ENCODE measurements at places on chromosomes 7 and 10.

- peak; percentile 97 for DNase-seq
Observed at GRCh38 chr7:38681882-38682281, 50.7 kb upstream of the AMPH start.

DNA sequence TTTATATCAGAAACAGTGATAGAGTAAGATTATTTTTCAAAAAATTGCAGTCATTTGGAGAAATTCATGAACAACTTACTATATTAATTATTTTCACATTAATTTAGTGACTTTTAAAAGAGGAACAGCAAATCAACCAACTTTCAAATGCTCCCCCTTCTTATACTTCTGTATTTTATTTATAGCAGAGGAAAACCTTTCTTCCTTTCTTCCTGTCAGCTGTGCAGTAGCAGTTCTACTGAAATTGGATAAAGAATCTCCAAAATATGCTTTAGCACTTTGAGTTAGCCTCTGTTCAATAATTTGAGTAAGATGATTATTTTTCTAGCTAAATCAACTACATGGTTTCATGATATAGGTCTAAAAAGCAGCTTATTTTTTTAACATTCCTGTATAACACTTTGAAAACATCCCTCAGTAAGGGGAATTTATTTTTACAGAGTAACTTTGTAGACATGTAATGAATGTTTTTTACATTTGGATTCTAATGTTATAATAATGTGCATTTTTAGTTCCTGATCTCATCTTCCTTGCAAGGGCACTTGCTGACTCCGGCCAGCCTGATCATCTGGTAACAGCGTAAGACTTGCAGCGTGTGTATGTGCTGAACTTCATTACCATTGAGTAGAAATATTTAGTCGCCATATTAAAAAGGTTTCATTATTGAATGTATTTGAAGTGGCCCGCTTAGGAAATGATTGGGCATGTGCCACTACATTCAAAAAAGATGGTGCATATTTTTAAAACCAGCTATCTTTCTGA lies 158.3 kb upstream of the HDAC9 start:
- DNase-seq, result no peak

DNA sequence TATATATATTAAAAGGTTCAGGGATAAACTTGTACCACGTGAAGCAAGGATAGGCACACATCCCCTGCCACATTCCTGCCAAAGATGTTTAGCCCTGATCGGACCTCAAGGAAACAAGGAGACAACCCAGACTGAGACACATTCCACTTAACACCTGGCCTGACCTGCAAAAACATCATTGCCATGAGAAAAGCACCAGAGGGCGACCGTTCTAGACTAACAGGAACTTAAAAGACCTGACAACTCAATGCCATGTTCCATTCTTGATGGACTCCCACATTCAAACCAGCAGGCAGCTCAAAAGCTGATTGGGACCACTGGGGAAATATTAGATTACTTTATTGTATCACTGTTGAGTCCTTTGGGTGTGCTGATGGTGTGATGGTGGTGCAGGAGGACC lies 8.1 kb upstream of the PDGFA start:
- no peak for DNase-seq

GRCh38 chr10:80686734-80687475 lies 149.2 kb downstream of the SH2D4B start:
- no peak for DNase-seq

DNA sequence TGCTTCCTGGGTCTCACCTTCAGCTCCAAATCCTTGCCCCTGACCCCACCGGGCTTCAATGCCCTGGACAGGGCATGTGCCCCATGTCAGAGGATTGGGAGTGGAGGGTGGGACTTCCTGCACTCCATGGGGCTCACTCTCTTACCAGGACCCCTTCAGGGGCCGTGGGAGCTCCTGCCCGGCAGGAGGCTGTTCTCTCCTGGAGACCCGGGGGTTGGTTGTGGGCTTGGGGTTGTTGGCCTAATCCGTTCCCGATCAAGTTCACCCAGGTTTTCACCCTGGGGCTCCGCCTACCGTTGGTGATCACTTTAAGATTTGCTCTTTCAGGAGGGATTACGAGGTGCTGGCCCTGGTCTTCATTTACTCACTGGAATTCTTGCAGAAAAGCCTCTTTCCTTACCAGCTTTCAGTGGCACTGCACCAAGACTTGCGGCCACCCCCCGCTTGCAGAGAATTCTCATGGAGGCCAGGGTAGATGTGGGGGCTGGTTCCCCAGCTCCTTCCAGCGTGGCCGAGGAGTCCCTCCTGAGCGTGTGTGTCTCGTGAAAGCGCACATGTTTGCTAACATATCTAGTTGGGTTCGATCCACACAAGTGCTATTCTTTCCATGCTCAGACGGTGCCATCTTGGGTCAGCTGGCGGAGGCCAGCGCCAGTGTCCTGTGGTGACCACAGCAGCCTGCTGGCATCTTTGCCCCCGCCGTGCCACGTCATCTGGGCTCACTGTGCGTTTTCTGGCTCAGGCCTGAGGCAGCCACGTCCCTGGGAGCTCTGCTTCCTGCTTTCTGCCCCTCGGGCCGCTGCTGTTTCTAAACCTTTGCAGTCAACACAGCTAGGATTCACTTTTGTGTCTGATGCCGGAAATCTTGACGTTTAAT lies 15.6 kb downstream of the PWWP2B start:
- DNase-seq, result no peak

DNA sequence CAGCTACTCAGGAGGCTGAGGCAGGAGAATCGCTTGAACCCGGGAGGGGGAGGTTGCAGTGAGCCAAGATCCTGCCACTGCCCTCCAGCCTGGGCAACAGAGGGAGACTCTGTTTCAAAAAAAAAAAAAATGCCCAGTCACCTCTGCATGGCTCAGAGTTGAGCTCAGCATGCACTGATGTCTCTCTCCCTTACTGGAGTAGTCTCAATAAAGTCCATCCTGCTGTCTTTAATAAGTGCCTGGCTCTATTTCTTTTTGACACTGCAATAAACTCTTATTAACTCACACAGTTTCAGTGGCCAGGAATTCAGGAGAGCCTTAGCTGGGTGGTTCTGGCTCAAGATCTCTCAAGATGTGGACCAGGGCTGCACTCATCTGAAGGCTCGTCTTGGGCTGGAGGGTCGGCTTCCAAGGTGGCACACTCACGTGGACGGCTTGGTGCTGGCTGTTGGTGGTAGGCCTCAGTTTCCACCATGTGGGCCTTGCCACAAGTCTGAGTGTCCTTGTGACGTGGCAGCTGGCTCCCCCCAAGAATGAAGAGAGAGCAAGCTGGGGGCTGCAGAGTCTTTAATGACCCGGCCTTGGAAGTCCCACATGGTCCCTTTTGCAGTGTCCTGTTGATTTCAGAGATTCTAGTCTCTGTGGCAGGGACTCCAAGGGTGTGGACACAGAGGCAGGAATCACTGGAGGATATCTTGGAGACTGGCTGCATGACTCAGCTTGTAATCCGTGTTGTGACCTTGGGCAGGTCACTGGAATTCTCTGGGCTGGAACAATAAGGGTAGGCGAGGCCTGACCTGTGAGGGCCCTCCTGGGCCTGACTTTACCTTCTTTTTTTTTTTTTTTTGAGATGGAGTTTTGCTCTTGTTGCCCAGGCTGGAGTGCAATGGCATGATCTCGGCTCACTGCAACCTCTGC lies 85.9 kb upstream of the KMT2C start:
- no peak for DNase-seq

GRCh38 chr7:27046854-27047549 lies 48.8 kb downstream of the HOXA1 start:
- no peak for DNase-seq

DNA sequence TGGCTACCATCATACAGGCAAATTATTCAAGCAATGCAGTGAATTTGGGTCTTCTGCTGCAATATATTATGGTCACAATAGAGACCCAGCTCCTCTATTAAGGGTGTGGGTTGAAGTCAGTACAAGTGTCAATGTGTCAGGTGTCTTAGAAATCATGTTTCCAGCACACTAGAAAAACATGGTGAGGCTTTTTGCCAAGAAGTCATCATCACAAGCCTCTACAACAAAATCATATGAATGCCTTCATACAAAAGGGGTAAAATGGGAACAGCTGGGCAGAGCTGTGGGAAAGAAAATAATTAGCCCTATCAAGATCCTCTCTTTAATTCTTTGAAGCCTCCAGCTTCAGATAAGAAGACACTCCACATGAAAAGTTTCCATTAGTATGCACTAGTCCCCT lies 37.2 kb downstream of the FAM13C start:
- no peak for DNase-seq

DNA sequence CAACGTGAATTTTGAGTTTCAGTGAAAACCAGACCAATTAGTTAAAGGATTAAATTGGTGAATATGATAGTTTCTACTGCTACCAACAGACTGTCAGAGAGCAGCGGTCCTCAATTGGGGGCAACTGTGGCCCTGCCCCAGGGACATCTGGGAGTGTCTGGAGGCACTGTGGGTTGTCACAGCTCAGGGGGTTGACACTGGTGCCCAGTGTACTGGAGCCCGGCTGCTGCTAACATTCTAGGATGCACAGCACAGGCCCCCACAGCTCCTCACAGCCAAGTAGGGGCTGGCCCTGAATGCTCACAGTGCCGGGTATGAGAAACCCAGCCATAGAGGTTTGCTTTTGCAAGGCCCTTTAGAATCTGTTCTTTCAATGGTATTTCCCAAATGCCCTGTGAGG lies 84.1 kb upstream of the CXCL12 start:
- no peak for DNase-seq

DNA sequence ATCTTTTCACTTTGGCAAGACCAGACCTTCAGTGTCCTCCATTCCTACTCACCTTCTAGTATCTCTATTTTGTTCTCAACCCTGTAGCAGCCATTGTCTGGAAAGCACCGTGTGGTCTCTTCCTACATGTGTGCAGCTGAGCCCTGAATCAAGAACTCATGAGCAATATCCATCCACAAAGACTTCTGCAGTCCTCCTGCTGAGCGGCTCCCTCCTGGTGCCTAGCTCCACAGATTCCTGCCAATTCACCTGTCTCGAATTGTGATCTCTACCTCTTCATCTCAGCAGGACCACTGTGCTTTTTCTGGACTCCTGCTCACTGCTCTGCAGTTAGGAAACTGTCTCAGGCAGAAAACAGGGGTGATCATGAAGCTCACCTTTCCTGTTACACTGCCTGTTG lies 118.8 kb downstream of the RELN start:
- no peak for DNase-seq

- no peak for DNase-seq
Observed at GRCh38 chr10:103870516-103870915, 15.1 kb upstream of the SH3PXD2A start.

DNA sequence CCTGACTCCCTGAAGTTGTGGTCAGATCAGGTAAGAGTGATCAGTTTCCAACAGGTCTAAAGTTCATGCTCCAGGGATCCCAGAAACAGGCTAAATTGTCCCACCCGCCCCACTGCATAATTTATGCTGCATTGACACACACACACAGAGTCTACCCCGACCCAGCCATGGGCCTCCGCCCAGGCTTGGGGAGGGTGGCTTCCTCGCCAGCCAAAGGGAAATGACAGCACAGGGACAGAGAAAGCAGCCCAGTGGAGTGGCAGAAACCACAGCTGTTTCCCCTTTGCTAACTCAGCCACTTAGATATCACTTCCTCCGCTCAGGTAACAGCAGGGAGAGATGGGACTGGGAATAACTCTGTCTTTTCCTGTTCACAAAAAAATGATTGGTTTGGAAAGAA lies 9.4 kb downstream of the SH3PXD2A start:
- DNase-seq, result no peak

GRCh38 chr7:151687523-151688235 lies 168.0 kb upstream of the RHEB start:
- no peak for DNase-seq

GRCh38 chr7:83020161-83020560 lies 142.5 kb downstream of the PCLO start:
- DNase-seq, result no peak

DNA sequence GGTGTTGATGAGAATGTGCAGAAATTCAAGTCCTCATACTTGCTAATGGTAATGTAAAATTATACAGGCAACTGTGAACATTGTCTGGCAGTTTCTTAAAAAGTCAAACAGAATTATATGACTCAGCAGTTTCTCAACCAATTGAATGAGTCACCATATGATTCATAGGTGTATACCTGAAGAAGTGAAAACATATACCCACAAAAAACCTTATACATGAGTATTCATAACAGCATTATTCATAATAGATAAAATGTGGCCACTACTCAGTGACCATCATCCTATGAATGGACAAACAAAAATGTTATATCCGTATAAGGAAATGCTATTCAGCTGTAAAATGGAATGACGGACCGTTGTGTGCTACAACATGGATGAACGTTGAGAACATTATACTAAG lies 253.5 kb downstream of the MALRD1 start:
- DNase-seq, result no peak

- DNase-seq, result no peak
Observed at GRCh38 chr7:148772297-148773089, 73.8 kb downstream of the CUL1 start.

DNA sequence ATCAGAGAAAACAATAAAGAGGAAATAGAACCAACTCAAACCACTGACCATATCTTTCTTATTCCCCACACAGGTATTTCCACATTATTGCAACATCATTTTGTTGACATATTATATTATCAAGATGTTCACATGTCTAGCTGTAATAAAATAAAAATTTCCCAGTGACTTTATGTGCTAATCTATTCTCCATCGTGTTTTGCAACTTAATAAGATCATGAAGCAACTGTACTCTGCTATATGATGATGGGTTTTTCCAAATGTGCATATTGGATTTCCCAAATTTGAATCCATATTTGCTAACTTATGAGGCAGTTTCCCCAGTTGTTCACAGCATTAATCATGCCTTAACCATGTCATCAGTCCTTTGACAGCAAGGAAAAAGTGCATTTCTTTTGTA lies 127.8 kb downstream of the ITGB8 start:
- no peak for DNase-seq

GRCh38 chr7:13282377-13282980 lies 595.0 kb downstream of the ARL4A start:
- peak; percentile 49 for DNase-seq

- DNase-seq, result no peak
Observed at GRCh38 chr7:108120933-108121332, 9.2 kb downstream of the LAMB4 start.

- DNase-seq, result no peak
Observed at GRCh38 chr10:84294766-84295447, 33.5 kb upstream of the CCSER2 start.

GRCh38 chr7:142792593-142792992 lies 21.8 kb downstream of the PRSS2 start:
- no peak for DNase-seq

DNA sequence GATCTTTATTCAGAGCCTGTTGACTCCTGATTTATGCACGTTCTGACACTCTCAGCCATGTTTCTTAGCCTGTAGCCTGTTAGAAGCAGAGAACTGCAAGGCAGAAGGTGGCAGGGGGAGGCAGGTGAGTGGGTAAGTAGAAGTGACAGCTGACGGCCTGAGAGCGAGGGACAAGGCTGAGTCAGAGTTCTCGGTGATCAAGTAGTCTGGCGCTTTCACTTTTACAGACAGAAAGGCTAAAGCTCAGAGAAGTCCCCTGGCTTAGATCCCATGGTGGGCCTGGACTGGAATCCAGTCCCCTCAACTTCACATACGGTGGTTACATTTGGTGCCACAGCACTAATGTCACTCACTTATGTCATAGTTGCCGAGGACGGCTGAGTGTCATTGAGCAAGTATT lies 139.0 kb downstream of the TACC2 start:
- DNase-seq, result no peak

Data from NCI-H748 treated with DMSO at 0.1 percent for 48 hours (cell line).